ENCODE measurements at places on chromosomes 3 and 15.

GRCh38 chr3:52771702-52772101 lies 962 bp upstream of the NEK4 start:
- no peak for DNase-seq

DNA sequence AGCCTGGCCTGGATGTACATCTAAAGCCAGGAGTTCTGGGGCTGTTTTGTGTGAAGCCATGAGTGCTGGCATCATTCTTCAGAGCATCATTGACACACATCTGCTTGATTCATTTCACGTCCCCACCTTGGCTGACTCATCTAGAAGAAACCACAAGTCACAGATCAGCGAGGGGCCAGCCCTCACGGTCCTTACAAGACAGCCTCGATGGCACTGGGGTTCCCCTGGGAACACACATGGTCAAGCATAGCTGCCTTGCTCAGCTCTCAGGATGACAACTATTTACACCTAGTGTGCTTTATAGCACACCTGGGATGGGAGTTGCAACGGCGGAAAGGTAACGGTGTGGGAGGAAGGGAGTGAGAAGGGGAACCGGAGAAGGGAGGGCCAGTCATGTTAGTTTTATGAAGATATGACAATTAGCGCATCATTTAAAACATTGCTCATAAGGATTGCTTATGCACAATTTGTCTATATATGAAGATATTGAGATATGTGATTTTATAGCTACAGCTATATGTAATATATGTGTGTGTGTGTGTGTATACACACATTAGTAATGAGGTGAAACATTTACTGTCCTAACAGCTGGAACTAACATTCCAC lies 227.1 kb downstream of the RPLP1 start:
- no peak for DNase-seq

- DNase-seq = no peak
Measured at GRCh38 chr15:28075573-28075972, 23.5 kb downstream of the OCA2 start.

- no peak for DNase-seq
Measured at GRCh38 chr15:80260551-80260950, 8.5 kb upstream of the CTXND1 start.

DNA sequence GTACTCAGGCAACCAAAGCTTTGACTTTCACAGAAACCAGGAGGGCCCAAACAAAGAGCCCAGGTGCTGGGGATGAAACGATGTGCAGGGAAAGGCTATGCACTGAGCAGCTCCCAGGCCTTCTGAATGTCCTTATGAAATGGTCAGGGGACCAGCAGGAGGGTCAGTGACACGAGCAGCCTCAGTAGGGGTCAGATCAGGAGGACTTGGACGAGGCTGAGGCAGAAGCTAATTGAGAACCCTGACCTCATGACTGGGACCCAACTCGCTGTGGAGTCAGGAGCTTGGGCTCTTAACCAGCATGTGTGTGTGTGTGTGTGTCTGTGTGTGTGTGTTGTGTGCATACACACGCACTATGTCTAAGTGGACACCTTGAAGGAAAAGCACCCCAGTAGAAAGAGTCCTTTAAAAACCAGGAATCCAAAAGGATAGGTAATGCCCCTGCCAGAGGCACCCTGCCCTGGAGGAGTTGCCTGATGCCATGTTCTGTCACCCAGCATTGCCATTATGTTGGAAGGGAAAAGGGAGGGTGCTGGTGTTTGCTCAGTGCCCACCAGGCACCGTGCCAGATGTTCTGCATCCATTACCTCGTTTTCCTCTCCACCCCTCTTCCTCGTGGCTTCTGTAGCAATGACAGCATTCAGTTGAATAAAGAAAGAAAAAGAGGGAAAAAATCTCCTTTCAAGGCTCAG lies 50.9 kb downstream of the CORO2B start:
- no peak for DNase-seq

DNA sequence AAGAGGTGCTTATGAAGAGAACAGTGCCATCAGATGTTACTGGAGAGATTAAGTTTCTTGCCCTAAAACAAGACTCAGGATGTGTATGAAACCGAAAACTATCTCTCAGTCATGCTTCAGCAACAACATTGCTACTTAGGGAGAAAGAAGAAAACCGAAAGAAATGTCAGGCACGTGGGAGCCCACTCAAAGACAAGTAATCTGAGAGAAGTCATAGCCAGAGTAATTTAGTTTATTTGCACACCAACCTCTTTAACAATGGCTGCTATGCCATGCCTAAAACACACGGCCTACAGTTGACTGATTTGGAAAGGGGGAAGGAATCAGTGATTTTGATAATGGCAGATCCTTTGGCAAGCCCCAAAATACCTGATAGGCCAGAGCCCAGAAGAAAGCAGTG lies 162.9 kb downstream of the TIGIT start:
- DNase-seq = no peak

GRCh38 chr3:104796556-104796955 lies 570.2 kb upstream of the ALCAM start:
- DNase-seq = no peak

DNA sequence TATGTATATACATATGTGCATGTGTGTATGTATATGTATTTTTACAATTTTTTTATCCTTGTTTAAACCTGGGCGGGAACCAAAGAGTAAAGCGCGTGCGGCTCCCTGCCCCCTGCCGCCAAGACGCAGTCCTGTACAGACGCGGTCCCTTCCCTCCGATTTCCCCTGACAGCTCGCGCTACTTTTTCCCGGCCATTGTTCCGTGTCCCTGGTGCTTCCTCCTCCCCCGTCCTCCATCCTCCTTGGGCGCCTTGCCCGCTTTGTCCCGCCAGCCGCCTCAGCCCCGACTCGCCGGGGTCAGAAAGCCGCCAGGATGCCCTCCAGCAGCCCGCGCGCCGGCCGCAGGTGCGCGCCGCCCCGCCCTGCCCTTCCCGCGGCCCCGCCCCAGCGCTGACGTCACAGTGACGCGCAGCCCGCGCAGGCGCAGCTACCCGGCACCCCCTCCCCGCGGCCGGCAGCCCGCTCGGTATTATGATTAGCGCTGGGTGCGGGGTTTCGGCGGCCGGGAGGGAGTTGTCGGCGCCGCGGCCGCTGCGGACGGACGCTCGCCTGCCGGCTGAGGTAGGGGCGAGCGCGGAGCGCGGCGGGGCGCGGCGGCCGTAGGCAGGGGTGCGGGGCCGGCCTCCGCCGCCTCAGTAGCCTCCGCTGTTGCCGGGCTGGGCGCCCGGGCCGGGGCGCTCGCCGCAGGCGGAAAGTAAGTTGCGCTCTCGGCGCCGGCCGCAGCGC lies at the start of gene SNRK:
Gene SNRK, plus strand, starts transcription at position 426 of the 726 bp plus-strand sequence. CDS start 16,664 bp downstream, outside the sequence.
- DNase-seq = peak; percentile 5

- no peak for DNase-seq
Measured at GRCh38 chr3:53195066-53195450, 34.0 kb downstream of the PRKCD start.

GRCh38 chr3:13846716-13847570 lies 32.9 kb downstream of the WNT7A start:
- DNase-seq = no peak

GRCh38 chr3:43054754-43055153 lies 51.1 kb downstream of the POMGNT2 start:
- DNase-seq = no peak

DNA sequence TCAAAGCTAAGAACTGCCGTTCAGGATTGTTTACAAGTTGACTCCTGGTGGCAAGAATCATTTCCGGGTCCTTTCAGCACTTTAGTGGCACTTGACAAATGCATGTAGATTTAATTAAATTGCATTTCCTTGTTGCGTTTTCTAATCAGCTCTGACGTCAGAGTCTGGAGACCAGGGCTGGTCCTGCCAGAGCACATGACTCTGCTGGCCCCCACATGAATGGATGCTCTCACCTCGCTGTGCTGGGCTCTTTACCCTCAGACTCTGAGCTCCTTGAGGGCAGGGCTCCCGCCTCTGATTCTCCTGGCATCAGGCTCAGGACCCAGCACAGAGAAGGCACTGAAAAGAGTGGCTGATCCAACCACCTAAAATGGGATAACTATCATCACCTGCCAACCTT lies 69.4 kb downstream of the FEM1B start:
- no peak for DNase-seq

DNA sequence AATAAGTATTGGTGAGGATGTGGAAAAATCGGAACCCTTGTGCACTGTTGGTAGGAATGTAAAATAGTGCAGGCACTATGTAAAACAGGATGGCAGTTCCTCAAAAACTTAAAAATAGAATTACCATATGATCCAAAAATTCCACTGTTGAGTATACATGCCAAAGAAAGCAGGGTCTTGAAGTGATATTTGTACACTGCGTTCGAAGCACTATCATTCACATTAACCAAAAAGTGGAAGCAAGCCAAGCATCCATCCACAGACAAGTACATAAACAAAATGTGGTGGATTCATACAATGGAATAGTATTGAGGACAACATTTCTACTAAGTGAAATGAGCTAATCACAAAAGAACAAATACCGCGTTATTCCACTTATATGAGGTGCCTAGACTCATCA lies 200.7 kb downstream of the TJP1 start:
- DNase-seq = no peak

- DNase-seq = peak; percentile 88
Measured at GRCh38 chr15:62306851-62307504, 141.9 kb upstream of the C2CD4B start.

DNA sequence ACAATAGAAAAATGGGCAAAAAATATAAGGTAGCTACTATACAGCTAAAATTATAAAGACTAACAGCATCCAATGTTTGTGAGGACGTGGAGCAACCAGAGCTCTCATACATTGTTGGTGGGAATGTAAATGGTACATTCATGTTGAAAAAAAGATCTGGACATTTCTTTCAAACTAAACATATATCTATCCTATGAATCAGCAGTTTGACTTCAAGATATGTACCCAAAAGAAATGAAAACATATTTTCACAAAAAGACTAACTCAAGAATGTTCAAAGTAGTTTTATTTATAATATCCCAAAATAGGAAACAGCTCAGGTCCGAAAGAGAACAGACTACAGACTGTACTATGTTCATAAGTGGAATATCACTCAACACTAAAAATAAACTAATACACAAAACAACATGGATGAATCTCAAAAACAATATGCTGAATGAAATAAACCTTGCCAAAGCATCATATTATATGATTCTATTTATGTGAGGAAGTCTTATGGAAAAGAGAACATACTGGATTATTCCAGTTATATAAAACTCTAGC lies 8.8 kb upstream of the TTBK2 start:
- no peak for DNase-seq

GRCh38 chr3:39668420-39668819 lies 141.0 kb upstream of the MYRIP start:
- peak; percentile 3 for DNase-seq

DNA sequence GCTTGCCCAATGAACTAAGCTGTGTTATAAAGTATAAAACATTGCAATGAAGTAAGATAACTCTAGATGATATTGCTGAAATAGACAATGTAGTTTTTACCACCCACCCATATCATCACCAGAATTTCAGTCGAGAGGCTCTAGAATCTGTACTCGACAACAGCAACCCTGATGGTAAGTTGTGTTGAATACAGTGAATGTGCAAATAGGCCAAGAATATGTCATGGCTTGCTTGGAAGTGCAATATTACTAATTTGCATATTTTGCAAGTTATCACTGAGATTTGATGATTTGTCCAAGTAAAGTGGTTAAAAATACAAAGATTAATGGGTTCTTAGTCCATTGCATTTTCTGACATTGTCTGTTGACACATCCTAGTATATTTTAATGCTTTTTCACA lies 90.6 kb upstream of the TUSC7 start:
- no peak for DNase-seq

DNA sequence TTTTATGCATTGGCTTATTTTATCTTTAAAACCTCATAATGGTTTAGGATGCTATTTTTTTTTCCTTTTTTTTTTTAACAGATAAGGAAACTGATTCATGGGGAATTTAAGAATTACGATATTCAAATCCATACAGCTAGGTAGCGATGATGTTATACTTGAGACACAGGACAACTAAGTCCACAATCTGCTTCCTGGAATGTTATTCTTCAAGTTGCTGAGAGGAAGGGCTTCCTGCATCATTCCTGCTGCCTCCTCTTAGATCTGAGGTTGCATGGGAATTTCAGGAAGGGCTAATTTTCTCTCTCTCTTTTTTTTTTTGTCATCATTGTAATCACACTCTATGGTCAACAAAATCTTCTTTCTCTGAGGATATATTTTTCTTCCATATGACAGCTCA lies 595.5 kb downstream of the GRM7 start:
- DNase-seq = no peak

DNA sequence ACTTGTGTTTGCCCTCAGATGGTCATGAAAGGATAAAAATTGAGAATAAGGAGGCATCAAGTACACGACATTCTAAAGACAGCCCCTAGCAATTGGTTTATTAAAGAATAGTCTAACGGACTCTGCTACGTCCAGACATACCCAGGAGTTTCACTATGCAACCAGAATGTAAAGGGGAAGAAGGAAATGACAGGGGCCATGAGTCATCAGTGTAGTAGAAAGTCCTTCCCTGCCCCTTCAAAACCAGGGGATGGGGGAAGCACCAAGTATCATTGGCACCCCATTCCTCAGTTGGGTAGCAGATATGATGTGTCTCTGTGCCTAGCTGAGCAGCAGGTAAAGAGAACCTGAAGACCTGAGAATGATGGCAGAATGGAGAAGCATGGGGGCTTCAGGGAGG lies 367.4 kb downstream of the IL20RB start:
- no peak for DNase-seq
